NAMALWA (cell line): ENCODE measurements at places on chromosomes 3 and 15.

DNA sequence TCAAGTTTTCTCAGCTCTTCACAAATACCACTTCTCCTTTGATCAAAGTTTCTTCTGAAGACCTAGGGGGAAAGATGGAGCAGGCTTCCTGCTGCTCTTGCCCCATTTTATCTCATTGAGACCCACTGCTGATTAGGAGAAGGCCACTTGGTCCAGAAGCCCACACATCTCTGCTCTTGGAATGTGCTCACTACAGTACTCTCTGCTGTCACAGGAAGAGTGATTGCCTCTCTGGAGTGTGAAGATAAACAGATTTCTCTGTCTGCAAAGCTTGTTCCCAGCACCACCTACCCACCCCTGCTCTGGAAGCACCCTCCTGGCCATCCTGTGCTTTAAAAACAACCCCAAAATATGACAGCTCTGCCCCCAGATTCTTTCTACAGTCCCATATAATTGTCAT is 41.3 kb upstream of the PRTG start:
- no peak for DNase-seq

DNA sequence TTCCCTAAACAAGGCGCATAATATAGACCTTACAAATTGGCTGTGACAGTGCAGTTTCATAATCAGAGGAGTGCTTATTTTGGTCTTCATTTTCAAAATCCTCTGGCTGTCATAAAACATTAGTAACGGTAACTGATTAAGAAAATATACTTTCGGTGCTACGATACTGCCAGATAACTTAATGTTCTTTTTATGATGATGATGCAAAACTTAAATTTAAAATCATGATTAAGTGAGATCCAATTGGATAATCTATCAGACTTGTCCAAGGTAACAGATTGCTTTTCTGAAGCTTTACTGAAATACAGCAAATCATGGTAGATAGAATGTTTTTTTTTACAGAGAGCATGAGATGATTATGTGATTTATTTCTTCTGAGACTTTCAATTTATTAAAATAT is 364.2 kb upstream of the CNTN3 start:
- no peak for DNase-seq

GRCh38 chr3:49673121-49673714 is 933 bp upstream of the APEH start:
- DNase-seq: no peak

- no peak for DNase-seq
These were observed 39.3 kb downstream of the KLHL25 start for GRCh38 chr15:85755471-85755870.

GRCh38 chr15:36401586-36401966 is 177.8 kb upstream of the CDIN1 start:
- DNase-seq: no peak

DNA sequence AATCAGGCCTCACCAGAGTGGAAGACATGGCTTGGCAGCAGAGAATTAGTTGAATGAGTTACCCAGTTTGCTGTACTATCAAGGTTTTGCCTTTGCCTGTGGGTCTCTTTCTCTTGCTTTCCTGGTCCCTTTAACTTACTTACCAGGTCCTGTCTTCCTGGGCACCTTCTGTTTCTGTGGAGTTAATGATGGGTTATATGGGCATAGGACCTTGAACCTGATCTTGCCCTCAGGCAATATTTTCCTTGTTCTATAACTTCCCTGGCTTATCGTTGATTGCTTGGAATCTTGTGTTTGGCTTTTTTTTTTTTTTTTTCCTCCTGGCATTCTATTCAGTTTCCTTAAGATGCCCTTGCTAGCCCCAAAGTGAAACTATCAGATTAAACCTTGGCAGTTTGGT is 106.8 kb downstream of the HHLA2 start:
- DNase-seq: no peak

GRCh38 chr3:170470063-170471016 is 51.7 kb downstream of the CLDN11 start:
- DNase-seq: no peak

- DNase-seq: no peak
These were observed 1459.9 kb upstream of the ALCAM start for GRCh38 chr3:103906808-103907207.

DNA sequence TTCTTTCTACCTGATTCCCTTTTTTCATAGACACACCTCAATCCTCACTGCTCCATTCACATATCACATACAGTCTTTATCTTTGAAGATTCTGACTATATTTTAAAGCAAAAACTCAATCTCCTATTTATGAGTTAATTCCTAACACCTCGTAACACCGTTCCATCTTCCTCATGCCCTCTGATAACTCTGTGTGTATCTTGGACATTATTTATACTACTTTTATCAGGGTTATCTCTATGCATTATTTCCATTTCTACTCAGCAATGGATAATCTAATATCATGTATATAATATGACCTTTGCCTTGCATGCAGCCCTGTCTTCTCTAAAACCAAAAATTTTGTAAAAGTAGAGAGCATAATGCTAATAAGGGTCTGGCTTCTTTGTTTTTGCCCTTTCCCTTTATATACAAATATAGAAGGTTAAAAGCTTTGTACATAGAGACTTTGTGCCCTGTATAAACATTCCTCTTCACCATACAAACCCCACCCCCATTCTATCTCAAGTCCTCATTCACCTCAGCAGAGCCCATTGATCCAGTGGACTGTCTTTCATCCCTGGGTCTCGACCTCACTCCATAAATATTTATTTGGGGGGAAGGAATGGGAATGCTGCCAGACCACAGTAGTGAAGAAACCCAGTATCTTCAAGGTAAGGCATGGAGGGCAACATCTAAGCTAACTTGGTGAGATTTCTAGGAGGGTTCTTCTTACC is 21.8 kb downstream of the TRIM42 start:
- no peak for DNase-seq

DNA sequence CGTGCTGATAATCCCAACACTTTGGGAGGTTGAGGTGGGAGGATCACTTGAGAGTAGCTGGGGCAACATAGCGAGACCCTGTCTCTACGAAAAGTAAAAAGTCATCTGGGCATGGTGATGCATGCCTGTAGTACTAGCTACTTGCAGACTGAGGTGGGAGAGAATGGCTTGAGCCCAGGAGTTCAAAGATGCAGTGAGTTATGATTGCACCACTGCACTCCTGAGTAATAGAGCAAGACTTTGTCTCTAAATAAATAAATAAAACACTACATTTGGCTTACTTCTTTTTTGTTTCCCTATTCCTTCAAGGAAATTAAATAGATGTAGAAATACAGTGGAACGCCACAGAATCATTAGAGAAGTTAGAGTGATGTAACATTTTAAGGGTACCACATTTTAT is 20.1 kb upstream of the LDHAL6B start:
- DNase-seq: no peak

DNA sequence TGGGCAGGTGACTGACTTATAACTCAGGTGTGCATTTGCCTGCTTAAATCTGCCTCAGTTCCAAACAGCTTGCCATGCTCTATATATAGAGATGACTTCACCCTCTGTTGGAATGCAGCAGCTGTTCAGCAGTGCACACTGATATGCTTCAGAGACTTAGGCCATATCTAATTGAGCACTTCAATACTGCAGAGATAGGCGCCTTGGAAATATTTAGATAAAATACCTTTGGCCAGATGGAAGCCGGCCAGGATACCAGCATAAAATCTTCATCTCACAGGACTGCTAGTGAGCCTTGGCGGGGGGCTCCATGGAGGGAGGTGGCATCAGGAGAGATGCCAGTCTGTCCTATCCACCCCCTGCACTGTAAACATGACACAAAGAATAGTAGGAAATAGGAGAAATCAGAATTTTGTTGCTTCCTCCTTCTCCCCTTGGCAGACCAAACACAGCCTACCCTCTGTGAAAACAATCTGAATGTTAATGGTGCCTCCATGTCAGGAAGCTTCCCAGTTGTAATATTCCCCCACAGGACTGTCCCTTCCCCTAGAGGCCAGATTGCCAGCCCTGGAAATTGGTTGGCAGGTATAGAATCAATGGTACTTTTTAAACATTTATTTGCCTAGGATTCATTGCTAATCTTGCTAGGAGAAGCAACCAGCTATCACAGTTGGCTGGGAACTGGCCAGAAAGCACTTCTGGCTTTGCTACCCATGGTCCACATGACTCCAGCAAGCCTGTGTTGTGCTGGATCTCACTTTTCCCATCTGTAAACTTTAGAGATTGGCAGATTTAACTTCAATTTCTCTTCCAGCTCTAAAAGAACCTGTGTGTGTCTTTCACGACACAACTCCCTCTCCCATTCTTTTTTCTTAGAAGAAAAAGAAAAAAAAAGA is 215.5 kb upstream of the KCNMB2 start:
- DNase-seq: peak; percentile 7

DNA sequence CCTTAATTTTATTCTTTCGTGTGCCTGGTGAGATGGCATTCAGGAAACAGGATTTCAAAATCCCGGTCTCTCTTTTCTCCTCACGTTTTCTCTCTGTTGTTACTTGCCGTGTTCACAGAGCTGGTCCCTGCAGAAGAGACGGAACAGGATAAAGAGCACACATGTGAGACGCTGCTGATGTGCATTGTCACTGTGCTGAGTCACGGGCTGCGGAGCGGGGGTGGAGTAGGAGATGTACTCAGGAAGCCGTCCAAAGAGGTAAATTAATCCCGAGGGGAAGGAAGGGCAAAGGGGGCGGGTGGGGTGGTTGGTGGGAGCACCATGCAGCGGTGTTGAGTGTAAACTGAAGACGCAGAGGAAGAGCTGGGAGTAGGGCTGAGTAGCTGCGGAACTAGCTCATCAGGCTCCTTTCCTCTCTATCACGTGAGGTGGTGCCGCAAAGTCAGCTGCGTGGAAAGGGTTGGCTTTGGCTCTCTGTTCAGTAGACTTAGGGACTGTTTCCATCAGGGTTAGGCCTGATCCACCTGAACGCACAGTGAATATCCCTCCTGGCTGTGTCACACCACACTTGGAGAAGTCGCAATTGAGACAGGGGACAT is 164.8 kb upstream of the BHLHE40 start:
- no peak for DNase-seq
